ENCODE measurements at places on chromosomes 2 and 18.
A peak's percentile ranks its signal among the peaks of the same experiment; 100 is the strongest.

DNA sequence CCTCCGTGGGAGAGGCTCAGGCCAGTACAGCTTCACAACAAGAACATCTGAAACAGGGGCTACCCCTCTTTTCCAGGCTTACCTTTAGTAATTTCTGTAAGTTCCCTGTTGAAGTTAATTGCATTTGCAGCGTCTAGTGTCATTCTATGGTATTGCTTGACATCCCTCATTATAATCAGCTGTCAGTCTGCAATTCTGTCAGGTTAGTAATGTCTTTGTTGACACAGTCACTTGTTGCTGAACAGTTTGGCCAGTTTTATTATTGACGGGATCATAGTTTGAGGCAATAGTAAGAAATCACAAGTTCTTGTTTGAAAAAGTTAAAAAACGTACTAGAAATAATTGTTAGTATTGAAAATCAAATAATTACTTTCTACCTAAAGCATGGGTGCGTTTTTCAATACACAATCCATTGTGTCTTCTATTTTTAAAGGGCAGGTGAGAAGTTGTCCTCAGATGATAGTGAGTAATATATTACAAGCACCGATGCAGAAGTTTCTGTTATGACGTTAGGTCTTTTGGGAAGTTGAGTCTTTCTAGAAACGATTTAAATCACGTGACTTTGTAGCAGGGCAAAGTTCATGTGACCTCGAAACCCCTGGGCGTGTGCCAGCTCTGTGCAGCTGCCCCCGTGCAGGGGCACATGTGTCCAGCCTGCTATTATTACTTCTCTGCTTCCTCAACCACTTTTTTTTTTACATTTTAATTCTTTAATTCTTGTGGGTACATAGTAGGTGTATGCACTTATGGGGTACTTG lies 49.5 kb upstream of the MBP start:
- DNase-seq: no peak

DNA sequence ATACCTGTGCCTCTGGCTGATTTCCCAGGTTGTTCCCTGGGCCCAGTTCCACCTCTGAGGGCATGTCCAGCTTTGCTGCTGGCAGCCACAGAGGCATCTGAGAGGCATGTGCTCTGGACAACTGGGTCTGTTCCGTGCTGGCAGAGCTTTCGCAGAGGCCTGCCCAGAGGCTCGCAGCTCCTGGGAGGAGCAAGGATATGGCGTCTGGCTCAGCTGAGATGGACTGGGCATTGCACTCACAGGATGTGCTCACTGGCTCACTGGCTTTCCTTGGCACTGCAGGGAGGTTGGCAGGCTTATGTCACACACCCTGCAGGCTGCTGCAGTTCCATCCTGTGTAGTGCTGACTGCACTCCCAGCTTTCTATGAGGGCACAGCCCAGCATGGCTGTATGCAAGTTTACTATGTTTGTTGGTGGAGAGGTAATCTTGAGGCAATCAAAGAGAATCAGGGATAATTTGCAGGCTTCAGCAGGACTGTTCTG lies 172.3 kb downstream of the PRKCE start:
- no peak for DNase-seq

- no peak for DNase-seq
These were observed 295.3 kb upstream of the DDX18 start for GRCh38 chr2:117519238-117519637.

DNA sequence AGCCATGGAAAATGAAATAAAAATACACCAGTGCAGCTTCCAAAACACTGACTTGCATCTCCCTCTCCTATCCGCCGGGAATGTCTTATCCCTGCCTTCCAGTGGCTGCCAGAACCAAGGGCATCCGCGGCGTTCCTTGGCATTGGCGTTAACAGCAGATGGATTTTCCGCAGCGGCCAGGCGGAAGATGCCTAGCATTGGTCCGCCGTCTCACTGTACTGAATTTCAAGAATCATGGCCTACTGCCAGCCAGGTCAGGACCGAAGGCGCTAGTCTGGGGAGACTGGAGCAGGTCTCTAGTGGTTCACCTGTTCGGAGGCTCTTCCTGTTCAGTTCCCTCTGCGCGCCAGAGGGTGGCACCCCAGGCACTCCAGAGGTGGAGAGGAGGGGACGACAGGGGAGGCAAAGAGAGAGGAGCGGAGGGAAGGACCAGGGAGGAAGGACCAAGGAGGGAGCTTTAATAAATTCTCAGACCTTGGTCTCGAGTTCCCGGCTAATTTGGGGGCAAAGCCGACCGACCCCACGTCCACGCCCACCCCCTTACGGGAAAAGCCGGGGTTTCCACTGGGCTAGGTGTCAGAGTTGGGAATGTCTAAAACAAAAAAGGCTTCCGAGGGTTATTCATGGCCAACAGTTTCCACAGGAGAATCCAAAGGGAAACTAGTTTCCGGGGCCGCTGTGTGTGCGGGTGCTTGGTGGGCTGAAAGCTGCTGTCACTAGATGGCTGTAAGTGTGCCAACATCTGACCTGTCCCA lies 3.7 kb upstream of the BCL2L11 start:
- DNase-seq: peak; percentile 73
